ENCODE measurements at places on chromosomes 4 and X.

DNA sequence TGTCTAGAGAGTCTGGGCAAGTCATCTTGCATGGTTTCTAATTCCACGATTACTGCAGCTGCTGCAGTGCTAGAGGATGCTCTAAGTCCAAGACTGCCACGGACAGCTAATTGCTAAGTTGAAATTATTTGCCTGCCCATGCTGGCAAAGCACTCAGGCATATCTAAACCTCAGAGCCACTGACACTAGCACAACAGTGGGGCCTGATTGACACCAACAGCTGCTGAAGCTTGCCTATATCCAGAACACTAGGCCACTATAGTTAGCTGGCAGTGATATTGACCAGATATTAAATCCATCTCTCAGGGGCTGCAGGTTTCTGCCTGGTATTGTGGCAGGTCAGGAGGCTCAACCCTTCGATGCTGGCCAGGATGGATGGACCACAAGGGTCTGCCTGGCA, 103.9 kb downstream of the DCAF12L1 start:
- no peak for DNase-seq
- no peak overlapping the region for H3K27ac ChIP-seq
- H3K4me1 ChIP-seq: no peaks in the 10 kb centered on the region

DNA sequence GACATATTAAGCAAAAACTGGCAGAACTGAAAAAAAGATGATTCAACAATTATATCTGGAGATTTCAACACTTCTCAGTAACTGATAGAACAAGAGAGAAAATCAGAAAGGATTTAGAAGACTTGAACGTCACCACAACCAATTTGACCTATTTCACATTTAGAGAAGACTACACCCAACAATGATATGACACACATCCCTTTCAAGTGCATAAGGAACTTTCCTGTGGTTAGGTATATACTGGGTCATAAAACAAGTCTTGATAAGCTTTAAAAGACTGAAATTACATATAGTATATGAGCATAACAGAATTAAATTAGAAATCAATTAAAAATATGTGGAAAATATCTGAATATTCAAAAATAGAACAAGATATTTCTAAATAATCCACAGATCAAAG, 201.2 kb upstream of the HAND2 start:
- no peaks in the 10 kb centered on the region for H3K36me3 ChIP-seq
- H3K4me3 ChIP-seq: no peak overlapping the region
- no peak overlapping the region for H3K27ac ChIP-seq
- H3K27me3 ChIP-seq: no peaks in the 10 kb centered on the region

GRCh38 chr4:37953620-37954293, 6.4 kb upstream of the PTTG2 start:
- DNase-seq: no peak
- no peak overlapping the region for H3K27ac ChIP-seq
- H3K36me3 ChIP-seq: peaks cover 9% of the 10 kb centered on the region
- H3K4me3 ChIP-seq: no peak overlapping the region
- no peaks in the 10 kb centered on the region for H3K27me3 ChIP-seq

GRCh38 chrX:16719334-16720084, at the start of gene SYAP1:
Gene SYAP1, plus strand, starts transcription at chrX:16719612. Its CDS starts 113 bp downstream, at chrX:16719725.
- peak; percentile 94 for DNase-seq
- H3K27ac ChIP-seq: peak within 1 kb of the TSS; percentile 99
- H3K27me3 ChIP-seq: no peaks in the 10 kb centered on the region
- peak within 1 kb of the TSS; percentile 99 for H3K4me3 ChIP-seq
- peaks cover 8% of the 10 kb centered on the region for H3K36me3 ChIP-seq
- H3K4me1 ChIP-seq: peaks cover 11% of the 10 kb centered on the region

- H3K27ac ChIP-seq: no peak overlapping the region
- H3K4me3 ChIP-seq: no peak overlapping the region
- no peaks in the 10 kb centered on the region for H3K36me3 ChIP-seq
- H3K27me3 ChIP-seq: no peaks in the 10 kb centered on the region
Measured at GRCh38 chrX:19912-20571, 261.1 kb upstream of the PLCXD1 start.

- no peak for DNase-seq
- H3K4me3 ChIP-seq: no peak overlapping the region
Measured at GRCh38 chr4:26837993-26838842, 22.4 kb upstream of the STIM2 start.

- H3K36me3 ChIP-seq: no peaks in the 10 kb centered on the region
- peaks cover 3% of the 10 kb centered on the region for H3K27me3 ChIP-seq
- H3K27ac ChIP-seq: no peak overlapping the region
- no peak for DNase-seq
- peak overlapping the region; percentile 88 for H3K4me3 ChIP-seq
Measured at GRCh38 chr4:98656443-98656842, 2.0 kb downstream of the TSPAN5 start.

- H3K27me3 ChIP-seq: no peaks in the 10 kb centered on the region
- H3K4me1 ChIP-seq: no peaks in the 10 kb centered on the region
- no peak for DNase-seq
- H3K27ac ChIP-seq: no peak overlapping the region
- H3K4me3 ChIP-seq: no peak overlapping the region
Measured at GRCh38 chr4:91317434-91317833, 986.3 kb upstream of the GRID2 start.

DNA sequence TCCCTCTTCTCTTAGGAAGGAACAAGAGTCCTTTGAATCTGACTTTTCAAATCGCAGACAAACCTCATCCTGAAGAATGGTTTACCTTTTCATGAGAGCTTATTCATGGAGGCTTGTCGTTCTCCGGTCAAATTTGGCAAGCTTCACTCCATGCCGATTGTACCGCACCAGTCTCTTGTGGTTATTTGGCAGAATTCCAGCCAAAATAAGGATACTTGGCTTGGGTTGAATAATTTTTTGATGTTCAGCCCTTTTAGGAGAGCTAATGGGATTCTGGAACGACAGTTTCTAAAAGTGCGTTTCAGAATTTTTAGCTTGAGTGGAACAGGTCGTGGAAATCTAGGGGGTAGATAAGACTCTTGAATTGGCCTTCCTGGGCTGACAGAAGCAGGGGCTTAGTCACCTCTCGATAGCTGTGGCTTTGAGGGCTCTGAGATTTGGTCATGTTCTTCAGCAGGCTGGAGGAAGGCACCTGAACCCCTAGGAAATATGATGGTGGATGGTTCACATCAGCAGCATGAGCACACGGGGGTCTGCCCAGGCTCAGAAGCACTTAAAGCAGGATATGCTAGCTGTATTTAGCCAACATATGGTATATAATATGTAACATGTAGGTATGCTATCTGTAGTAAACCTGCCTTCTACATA, 1.5 kb downstream of the KLHL2 start:
- no peaks in the 10 kb centered on the region for H3K27me3 ChIP-seq
- peaks cover 52% of the 10 kb centered on the region for H3K4me1 ChIP-seq
- H3K4me3 ChIP-seq: peak overlapping the region; percentile 39
- no peaks in the 10 kb centered on the region for H3K36me3 ChIP-seq
- no peak for DNase-seq

GRCh38 chrX:30161043-30161442, 54.3 kb upstream of the MAGEB2 start:
- H3K4me1 ChIP-seq: no peaks in the 10 kb centered on the region
- H3K27ac ChIP-seq: no peak overlapping the region
- H3K36me3 ChIP-seq: no peaks in the 10 kb centered on the region
- no peak for DNase-seq
- H3K4me3 ChIP-seq: no peak overlapping the region

DNA sequence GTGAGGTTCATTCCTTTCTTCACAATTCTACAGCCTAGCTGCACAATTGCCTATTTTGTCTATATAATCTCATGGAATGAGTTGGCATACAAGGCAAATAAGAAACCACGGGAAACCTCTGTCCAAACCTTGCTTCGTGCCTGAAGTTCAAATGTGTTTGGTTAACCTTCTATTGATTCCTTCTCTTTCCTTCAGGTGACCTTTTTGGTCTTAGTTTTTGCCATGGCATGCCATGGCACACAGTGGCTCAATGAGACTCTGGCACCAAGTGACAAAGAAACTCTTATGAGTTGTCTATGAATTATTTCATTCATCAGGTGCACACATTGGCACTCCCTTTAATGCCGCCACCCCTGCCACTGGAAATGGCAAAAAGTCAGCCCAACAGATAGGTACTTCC, 101.8 kb downstream of the PPARGC1A start:
- DNase-seq: no peak
- H3K27ac ChIP-seq: no peak overlapping the region
- no peak overlapping the region for H3K4me3 ChIP-seq
- no peaks in the 10 kb centered on the region for H3K27me3 ChIP-seq

All from stimulated activated naive B cell treated with anti-CD40 and anti-IgM and Interleukin-4, amounts not matched to agents 10 μg/mL and 1 μg/mL and 100 μg/mL, for 72 hours (primary cell).